ENCODE measurements at places on chromosomes 12 and 14.
A peak's percentile ranks its signal among the peaks of the same experiment; 100 is the strongest.

GRCh38 chr12:129615001-129615400 lies 288.8 kb downstream of the TMEM132D start:
- no peak for DNase-seq

DNA sequence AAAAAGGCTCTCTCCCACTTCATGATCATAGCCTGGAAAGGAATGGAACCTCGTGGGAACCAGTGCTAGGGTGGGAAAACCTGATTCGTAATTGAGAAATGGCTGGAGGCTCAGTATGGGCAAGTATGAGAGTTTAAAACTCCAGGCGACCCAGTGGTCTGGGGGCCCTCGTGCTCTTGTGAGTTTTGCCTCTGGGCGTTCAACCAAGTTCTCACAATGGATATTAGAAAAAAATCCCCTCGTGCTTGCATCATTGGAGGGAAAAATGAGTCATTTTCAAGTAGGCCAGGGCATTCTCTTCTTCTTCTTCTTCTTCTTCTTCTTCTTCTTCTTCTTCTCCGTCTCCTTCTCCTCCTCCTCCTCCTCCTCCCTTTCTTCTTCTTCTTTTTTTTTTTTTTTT lies 39.0 kb downstream of the GPR68 start:
- DNase-seq, result no peak

DNA sequence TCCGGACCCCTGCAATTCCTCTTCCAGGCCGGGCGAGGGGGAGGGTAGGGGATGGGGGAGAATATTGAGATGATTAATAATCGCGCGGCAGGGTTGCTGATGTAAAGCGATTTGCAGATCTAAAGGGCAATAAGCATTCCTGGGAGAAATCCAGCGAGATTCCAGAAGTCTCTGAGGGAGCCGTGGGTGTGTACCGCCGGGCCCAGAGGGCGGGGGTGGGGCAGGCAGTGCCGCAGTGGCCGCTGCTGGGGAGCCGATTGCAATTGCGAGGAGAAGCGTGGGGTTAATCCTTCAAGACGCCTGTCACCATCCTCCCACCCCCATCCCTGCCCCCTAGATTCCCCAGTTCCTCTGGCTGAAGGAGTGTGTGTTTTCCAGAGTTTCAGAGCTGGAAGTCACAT lies 16.4 kb downstream of the FOS start:
- DNase-seq, result peak; percentile 81

- peak; percentile 32 for DNase-seq
Observed at GRCh38 chr14:29548948-29549370, 378.7 kb downstream of the PRKD1 start.

DNA sequence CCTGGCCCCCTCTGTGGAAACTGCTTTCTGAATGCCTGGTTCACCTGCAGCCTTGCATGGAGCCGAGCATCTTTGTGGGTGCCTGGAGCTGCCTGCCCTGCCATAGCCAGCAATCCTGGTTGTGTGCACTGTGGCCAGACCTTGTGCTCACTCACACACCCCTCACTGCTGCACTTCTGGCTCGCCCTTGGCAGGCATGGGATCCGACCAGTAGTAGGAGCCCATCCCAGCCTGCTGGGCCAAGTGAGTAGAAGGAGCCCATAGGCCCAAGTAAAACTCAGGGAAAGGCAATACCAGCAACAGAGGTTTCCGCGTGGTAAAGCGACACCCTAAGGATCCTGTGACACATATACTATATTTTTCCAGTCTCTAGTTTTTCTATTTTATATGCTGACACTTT lies 270.0 kb upstream of the NAV3 start:
- no peak for DNase-seq

DNA sequence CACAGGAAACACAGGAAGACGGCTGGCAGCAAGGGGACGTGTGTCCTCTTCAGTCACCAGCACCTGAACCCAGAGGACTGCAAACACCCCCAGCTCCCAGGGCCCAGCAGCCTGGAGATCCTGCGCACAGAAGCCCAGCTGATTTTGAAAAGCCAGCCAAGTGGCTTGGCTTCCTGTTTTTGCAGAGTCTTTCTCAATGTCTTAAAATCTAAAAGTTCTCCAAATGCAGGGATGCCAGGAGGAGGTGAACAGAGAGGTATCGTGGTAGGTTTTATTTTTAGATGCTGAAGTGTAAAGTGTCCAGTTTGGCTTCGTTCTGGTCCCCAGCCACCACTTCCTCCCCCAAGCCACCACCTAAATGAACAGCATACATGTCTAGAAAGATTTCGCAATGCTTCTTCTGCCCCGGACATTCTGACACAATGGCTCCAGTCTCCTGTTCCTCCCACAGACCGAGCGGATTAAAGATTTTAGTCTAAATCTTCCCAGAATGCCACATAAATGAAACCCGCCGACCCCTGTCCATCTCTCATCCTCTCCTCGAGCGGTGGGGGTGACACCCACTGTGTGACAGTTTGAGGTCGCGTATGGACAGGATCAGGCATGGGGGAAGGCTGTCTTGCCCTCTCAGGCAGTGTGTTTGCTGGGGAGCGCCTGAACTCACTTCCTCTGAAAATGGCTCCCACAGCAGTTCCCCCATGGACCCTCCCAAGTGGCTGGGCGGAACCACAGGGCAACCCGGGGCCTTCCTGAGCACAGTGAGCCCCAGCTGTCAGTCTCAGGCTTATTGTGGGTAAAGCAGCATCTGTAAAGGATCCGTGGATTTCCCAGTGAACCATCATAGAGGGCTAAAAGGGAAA lies 41.6 kb downstream of the ITPK1 start:
- no peak for DNase-seq

GRCh38 chr12:46459111-46459510 lies 86.5 kb upstream of the SLC38A2 start:
- DNase-seq, result no peak

DNA sequence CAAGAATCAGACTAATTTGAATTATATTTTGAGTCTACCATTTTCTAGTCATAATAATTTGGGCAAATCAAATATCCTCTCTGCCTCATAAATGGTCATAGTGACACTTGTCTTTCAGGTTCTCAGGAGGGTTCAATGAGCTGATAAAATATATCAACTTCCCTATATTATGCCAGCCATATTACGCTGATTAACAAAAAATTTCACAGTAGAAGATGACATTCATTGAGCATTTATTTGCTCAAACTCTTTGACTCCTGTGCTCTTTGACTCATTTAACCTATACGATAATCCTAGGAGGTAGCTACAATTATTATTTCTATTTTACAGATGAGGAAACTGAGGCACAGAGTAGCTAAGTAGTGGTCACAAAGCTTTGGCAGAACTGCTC lies 60.0 kb upstream of the CCDC91 start:
- no peak for DNase-seq

- DNase-seq, result peak; percentile 100
Observed at GRCh38 chr12:110613771-110614684, at the start of gene TCTN1. TCTN1 (plus strand) TSS chr12:110614129; CDS start chr12:110614183, 54 bp downstream.

GRCh38 chr14:103085106-103086091 lies 1.4 kb downstream of the LBHD2 start:
- no peak for DNase-seq

DNA sequence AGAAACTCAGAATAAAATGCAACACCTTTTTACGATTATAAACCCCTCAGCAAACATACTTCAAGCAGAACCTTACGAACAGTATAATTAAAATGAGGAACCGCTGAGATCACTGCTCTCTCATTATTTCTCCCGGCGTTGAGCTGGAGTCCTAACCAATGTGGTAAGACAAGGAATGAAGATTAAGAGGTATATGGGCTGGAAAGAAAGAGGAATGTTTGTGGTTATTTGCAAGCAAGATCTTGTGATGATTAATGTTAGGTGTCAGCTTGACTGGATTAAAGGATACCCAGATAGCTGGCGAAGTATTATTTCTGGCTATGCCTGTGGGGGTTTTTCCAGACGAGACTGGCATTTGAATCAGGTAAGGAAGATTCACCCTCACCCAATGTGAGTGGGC lies 10.3 kb upstream of the ZNF84 start:
- DNase-seq, result no peak

DNA sequence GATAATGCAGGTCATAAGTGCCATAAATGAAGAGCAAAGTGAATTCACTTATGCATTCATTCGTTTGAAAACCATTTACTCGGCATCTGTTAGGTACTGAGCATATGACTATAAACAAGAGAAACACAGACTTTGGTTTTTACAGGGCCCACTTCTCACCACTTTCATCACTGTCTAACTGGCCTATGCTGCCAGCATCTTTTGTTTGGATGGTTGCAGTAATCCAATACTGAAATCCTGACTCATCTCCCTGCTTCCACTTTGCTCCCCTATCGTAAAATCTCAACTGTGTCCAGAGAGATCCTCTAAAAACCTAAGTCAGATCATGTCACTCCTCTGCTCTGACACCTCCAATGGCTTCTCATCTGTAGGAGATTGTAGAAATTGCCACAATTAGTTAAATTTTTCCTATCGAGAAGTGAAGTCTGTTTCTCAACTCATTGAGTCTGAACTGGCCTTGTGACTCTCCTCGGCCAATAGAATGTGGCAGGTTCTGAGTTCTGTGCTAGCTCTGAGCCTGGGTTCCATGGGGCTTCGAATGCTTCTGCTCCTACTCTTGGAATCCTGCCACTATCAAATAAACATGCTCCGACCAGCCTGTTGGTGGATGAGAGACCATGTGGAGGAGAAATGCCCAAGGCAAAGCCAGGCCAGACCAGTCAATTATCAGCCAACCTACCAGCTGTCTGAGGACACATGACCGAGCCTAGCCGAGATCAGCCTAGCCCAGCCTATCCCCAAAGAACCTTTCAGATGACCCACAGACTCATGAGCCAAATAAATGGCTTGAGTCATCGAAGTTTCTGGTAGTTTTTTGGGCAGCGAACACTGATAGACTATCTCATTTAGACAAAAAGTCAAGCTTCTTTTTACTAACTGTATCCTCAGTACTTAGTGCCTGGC lies 2.2 kb upstream of the BATF start:
- DNase-seq, result no peak

DNA sequence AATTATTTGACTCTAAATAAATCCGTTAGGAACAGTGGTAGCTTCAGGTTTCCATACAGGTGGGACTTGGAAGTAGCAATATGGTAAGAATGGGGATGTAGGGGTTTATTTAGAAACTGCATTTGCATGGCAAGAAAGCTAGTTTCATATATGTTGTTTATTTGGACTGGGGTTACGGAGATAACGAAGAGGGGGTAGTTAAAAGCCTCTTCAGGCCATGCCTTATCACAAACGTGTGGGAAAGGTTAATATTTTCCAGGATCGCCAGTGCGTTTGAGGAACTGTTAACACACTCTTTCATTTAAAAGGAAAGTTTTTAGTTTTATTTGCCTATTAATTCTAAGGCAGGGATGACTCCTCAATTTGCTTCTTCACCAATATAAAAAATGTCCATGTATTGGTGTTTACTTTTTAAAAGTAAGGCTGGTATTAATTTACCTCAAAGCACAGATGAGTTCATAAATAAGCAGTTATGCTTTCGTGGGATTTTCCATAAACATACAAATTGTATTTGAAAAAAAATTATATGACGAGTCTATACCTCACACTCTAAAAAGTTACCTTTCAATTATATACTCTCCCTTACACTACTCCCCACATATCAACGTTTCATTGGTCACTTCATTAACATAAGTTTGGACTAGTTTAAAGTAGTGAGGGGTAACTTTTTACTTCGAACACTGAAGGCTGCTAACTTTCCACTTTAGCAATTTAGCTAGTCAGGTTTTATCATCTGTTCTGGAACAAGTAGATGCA lies 814 bp downstream of the RAB2B start:
- no peak for DNase-seq

- DNase-seq, result no peak
Observed at GRCh38 chr14:73241481-73242165, 4.3 kb downstream of the PAPLN start.

GRCh38 chr12:95723693-95724384 lies 66.7 kb downstream of the NTN4 start:
- DNase-seq, result no peak

DNA sequence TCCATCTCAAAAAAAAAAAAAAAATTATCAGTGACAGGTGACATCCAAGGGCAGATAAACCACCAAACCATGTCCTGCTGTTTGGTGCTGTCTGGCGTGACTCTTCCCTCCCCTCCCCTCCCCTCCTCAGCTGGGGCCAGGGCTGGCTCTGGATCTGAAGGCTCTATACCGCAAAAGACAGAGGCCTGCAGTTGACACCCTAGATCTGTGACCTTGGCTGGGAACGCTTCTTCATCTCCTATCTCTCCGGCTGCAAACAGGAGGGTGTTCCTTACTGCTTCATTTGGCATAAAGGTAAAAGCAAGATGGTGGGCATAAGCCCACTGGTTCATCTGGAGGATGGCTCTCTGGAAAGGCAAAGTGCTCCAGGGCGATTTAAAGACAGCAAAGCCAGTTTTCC lies 126.8 kb upstream of the PRMT8 start:
- DNase-seq, result no peak

- no peak for DNase-seq
Observed at GRCh38 chr12:40063414-40063813, 42.5 kb downstream of the SLC2A13 start.

GRCh38 chr12:95147866-95148265 lies 69.4 kb downstream of the FGD6 start:
- no peak for DNase-seq

GRCh38 chr14:49545071-49545470 lies 41.1 kb downstream of the RPS29 start:
- no peak for DNase-seq

DNA sequence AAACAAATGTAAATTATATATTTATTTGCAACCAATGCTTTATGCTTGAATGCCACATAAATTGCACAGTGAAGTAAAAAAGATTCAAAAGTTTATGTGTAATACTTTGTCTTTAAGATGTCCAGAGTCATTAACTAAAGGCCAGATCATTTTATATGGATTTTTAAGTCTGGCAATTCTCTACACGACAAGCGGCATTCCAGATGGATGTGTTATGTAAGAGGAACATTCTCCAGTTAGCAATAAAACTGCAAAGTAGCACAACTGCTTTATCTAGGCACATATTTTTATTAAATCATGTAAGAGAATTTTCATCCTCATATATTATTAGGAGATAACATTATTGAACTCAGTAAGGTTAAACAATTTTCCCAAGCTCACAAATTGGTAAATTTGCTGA lies 1717.7 kb upstream of the SEL1L start:
- DNase-seq, result no peak

GRCh38 chr14:65991104-65991503 lies 495.1 kb upstream of the CCDC196 start:
- no peak for DNase-seq

- no peak for DNase-seq
Observed at GRCh38 chr12:33617218-33617617, 177.6 kb upstream of the SYT10 start.

DNA sequence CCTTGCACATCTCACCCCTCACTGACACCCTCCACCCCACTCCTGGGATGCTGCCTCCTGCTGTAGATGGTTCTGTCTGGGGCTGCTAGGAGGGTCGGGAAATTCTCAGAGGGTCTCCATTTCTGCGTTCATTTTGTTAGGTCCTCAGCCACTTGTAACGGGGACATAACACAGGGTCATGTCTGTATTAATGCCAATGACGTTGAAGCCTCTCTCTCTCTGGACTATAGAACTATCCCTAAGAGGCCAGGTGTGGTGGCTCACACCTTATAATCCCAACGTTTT lies 14.6 kb downstream of the SIVA1 start:
- DNase-seq, result no peak

GRCh38 chr14:20035449-20035848 lies 389 bp downstream of the OR4K13 start:
- DNase-seq, result no peak

GRCh38 chr14:80315681-80316080 lies 104.4 kb upstream of the DIO2 start:
- no peak for DNase-seq

All from LoVo (cell line).